ENCODE measurements at places on chromosomes 5 and 9. TPM values are rescaled to one million over a fixed set of nuclear protein-coding genes. Genes with fewer than 3 reads are reported as not detected.
A peak's percentile ranks its signal among the peaks of the same experiment; 100 is the strongest.

DNA sequence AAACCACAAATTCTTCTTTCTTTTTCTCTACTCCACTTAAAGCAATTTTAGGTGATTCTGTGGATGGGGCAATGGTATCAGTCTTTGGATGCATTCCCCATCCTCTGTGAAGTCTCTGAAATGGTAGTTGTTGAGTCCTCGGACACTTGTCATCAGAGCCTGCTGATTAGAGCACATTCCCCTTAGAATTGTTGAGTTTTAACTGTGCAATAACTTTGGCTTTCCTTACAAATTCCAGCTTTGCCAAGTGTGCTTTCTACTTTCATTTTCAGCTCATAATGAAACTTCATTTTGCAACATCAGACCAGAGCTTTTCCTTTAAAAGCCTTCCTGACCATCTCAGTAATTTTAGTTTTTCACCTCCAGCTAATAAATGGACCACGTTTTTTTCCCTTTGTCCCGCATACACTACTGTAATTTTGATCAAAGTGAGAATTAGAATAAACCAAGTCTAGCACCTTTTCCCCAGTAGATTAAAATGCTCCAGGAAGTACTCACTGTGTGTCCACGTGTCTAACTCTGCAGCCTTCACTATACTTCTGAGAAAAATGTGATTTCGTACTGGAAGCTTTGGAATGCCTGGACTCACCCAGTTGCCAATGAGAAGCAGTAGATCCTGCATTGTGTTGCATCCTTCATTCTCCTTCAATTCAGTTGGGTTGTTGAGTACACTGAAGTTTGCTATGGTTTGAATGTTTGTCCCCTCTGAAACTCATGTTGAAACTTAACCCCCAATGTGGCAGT lies 135.6 kb downstream of the NTRK2 start:
- peak overlapping the region; percentile 58 for H3K27ac ChIP-seq
- H3K4me3 ChIP-seq, result no peak overlapping the region
- H3K4me1 ChIP-seq, result no peaks in the 10 kb centered on the region
- H3K36me3 ChIP-seq, result no peaks in the 10 kb centered on the region
- no peak for DNase-seq
- H3K27me3 ChIP-seq, result no peaks in the 10 kb centered on the region

DNA sequence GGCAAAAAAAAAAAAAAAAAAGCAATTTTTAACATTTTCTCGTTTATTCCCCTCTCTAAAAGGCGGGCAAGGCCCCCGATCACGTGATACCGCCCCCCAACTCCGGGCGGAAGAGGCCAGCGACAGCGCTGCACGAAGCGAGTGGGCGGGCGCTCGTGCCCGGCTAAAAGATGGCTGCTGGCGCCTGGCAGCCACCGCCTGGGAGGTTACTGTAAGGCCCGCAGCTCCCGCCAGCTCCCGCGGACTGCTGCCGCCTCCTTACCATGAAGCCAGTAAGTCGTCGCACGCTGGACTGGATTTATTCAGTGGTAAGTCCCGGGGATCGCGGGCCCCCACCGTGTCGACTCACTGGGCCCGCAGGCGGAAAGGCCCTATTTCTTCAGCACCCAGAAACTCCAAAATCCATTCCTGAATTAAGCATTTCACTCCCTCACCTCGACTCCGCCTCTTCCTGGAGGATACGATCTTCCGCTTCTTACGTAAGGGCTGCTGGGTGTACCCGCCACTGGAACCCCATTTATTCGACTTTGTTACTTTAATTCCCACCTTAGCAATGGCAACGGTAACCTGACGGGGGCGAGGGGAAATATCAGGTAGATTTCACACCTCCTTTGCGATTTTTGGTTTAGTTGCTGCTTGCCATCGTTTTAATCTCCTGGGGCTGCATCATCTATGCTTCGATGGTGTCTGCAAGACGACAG lies at the start of the genes SMIM27 and TOPORS:
Gene SMIM27, plus strand, starts transcription at position 156 of the 701 bp plus-strand sequence. Its CDS starts 108 bp downstream, at position 264.
Gene TOPORS, minus strand, starts transcription at position 415 of the 701 bp plus-strand sequence. Its CDS starts 150 bp downstream, at position 265.
- peak within 1 kb of the TSS; percentile 78 for H3K4me3 ChIP-seq
- peaks cover 5% of the 10 kb centered on the region for H3K36me3 ChIP-seq
- peaks cover 14% of the 10 kb centered on the region for H3K4me1 ChIP-seq
- H3K27me3 ChIP-seq, result no peaks in the 10 kb centered on the region
- peak; percentile 79 for DNase-seq
- peak within 1 kb of the TSS; percentile 95 for H3K27ac ChIP-seq

DNA sequence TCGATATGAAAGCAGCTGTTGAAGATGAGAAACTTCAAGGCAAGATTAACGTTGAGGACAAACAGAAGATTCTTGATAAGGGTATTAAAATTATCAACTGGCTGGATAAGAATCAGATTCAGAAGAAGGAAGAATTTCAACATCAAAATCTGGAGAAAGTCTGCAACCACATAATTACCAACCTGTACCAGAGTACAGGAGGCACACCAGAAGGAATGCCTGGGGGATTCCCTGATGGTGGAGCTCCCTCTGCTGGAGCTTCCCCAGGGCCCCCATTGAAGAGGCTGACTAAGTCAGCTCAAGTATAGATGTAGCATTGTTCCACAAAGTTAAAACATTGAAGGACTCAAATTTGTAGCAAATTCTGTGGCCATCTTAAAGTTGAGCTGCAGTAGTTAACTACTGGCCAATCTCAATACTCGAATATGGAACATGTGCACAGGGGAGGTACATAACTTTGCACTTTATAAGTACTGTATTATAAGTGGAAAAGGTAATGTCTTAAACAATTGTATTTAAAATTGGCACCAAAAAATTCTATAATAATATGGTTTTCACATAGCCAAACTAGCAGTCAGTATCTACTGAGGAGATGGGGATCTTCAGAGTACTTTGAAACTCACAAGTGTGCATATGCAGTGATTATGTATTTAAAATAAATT lies 237.5 kb downstream of the CHSY3 start:
- H3K27me3 ChIP-seq, result no peaks in the 10 kb centered on the region
- no peaks in the 10 kb centered on the region for H3K36me3 ChIP-seq
- DNase-seq, result no peak
- H3K4me1 ChIP-seq, result no peaks in the 10 kb centered on the region
- no peak overlapping the region for H3K27ac ChIP-seq

- H3K4me3 ChIP-seq, result no peak overlapping the region
- H3K36me3 ChIP-seq, result no peaks in the 10 kb centered on the region
- H3K4me1 ChIP-seq, result no peaks in the 10 kb centered on the region
- H3K27ac ChIP-seq, result no peak overlapping the region
- DNase-seq, result no peak
These were observed 196.5 kb downstream of the ZNF608 start for GRCh38 chr5:124549891-124550436.

DNA sequence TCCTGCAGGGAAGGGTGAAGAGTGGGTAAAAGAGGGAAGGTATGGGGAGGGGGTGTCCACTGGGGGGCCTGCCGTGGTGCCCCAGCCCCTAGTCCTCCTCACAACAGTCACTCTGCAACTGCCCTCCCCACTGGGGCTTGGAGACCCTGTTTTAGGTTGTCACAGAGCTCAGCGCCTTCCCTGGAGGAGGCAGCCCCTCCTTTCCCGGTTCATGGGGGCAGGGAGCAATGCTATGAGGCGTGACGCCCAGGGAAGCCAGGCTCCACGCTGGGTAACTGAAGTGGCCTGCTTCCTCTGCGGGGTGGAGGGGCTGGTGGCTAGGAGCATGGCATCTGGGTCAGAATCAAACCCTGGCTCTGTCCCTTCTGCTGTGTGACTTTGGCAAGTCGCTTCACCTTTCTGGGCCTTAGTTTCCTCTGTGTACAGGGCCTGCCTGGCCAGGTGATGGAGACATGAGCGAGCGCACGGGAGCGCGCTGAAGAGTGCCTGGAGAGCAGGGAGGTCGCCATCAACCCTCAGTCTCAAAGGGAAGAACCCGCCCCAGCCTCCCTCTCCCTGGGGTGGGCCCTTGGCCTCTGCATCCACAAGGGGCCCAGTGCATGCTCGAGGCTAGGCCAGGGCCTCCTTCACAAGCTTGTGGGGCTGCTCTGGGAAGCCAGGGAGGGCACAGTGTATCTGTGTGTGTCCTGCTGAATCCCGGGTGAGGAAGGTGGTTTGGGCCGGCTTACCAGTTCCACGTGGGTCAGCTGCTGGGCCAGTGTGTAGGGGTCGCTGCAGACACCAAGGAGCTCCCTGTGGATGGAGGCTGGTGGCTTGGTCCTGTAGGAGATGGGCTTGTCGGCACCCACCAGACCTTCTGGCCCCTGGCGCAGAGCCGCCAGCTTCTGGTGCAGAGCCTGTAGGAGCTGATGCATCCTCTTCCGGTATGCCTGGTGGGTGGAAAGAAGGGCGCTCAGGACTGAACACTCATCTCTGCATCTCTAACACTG lies 56.4 kb upstream of the RNF130 start:
- no peak overlapping the region for H3K27ac ChIP-seq
- no peaks in the 10 kb centered on the region for H3K36me3 ChIP-seq
- H3K4me3 ChIP-seq, result no peak overlapping the region

Gene SPINK4
- total RNA-seq, result not detected

DNA sequence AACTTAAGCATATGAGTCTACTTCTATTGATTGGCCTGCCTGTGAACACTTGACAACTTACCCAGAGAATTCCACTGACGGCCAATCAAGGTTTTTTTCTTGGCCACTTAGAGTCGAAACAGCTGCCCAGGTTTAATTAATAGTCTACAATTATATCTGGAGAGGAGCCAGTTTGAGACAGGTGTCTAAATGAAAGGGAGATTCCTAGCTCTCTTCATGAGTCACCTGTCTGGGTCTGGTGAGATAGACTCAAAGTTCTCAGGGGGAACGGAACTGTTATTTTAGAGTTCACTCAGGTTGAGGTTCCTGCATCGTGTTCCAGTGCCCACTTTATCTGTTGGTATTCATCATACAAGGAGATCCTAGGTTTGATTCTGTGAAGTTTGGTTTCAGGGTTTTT lies 111.0 kb downstream of the CD180 start:
- no peaks in the 10 kb centered on the region for H3K36me3 ChIP-seq
- H3K4me1 ChIP-seq, result peaks cover 10% of the 10 kb centered on the region
- no peak overlapping the region for H3K27ac ChIP-seq
- DNase-seq, result no peak
- H3K27me3 ChIP-seq, result no peaks in the 10 kb centered on the region

DNA sequence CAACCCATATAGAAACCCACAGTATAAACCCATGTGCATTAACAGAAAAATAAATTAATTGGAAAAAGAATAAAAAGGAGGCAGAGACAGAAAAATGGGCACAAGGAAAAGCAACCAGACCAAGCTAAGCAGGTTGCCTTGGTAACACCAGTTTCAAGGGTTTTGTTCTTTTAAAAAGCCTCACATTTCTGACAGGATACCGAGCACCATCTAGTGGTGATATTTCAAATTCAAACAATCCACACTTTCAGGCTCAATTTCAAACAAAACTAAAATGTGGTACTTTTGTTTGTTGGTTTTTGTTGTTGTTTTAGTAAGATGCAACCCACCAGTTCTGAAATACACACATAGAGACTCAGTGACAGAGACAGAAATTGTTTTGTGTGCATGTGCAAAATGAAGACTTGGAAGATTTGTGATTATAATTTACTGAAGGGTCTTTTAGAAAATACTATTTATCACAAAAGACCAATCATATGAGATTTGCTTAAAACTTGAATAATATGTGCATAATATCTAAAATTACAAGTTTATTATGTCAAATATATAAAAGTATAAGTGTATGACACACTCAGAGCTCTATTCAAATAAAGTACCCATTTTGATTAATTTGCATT lies 318.2 kb downstream of the SLCO4C1 start:
- H3K4me1 ChIP-seq, result no peaks in the 10 kb centered on the region
- H3K36me3 ChIP-seq, result no peaks in the 10 kb centered on the region
- no peak overlapping the region for H3K4me3 ChIP-seq
- no peaks in the 10 kb centered on the region for H3K27me3 ChIP-seq
- no peak overlapping the region for H3K27ac ChIP-seq
- DNase-seq, result no peak
